ENCODE measurements at places on chromosomes 5 and 9.

DNA sequence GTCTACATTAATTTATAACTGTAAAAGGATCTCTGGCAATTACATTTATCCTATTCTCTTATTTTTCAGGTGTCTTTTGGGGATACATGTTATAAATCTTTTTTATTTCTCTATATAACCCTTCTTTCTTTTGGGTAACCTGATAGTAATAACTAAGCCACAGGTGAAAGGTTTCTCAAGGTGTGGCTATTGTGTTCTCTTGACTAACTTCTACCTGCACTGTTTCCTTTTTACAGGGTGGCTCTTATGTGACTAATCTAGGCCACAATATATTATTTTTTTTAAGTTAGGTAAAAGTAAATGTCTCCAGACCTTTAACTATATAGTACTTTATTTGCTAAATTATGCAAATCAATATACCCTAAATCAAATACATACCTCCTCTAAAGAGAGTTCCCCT lies 193.2 kb downstream of the EFNA5 start:
- no peak for DNase-seq

GRCh38 chr9:107142430-107142829 lies 140.6 kb upstream of the RAD23B start:
- no peak for DNase-seq

DNA sequence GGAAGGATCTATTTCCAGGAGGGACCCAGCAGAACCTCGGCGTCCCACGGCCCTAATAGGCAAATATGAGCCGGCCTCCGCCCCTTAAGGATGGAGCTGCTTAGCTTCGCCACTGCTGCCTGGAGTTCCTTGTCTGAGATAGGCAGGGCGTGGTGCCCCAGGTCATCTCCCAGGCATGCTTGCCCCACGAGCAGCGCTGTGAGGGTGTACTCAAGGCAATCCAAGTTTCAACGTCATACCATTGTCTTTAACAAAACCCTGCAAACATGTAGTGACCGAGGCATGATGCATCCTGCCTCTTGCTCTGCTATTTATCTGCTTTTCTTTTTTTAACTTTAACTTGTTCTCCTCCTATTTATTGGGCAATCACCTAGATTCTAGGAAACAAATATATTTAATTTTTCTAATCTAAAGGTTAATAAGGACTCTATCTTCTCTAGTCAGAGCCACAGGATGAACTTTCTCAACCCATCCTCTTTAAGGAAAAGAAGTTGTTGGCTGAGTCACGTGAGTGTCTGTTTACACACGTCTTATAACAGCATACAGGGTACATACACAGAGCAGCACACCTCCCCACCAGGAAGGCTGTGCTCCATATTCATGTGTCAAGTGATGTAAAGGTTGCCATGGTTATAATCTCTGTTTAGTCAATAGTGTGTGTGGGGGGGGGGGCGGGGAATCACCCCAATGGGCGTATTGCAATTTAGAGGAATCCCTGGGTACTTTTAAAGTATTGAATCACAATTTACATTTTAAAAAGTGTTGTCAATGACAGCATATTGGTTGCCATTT lies 27.3 kb upstream of the ZSWIM6 start:
- DNase-seq: no peak

- DNase-seq: peak; percentile 52
Observed at GRCh38 chr9:98326459-98327248, 71.2 kb upstream of the TBC1D2 start.

DNA sequence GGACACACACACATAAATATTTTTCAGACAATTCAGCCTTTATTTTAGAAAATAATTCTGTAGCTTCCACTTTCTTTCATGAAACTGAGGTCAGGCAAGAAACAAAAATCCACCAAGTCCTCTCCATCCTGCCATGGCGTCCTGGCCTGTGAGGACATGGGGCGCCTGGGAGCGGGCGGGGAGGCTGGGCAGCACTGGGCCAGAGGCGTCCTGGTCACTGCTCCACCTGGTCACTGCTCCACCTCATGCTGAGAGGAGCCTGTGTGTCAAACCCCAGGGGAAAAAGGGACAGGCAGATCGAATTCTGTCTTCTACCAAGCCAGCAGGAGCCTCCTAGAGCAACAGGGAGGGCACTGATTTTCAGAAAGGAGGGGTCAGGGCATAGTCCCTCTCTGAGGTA lies 12.1 kb downstream of the MGAT1 start:
- no peak for DNase-seq

DNA sequence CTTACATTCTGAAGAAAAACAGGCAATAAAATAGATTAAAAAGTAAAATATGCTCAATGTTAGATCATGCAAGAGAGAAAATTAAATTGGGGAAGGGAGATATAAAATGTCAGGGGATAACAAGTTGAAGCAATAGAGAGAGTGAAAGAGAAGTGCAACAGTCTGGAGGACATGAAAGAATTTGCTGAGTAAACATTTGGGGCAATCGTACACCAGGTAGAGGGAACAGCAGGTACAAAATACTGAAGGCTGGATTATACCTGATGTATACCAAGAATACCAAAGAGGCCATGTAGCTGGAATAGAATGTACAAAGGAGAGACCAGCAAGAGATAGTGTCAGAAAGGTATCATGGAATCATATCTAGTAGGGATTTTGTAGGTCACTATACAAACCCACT lies 300.8 kb downstream of the DNAH5 start:
- no peak for DNase-seq

DNA sequence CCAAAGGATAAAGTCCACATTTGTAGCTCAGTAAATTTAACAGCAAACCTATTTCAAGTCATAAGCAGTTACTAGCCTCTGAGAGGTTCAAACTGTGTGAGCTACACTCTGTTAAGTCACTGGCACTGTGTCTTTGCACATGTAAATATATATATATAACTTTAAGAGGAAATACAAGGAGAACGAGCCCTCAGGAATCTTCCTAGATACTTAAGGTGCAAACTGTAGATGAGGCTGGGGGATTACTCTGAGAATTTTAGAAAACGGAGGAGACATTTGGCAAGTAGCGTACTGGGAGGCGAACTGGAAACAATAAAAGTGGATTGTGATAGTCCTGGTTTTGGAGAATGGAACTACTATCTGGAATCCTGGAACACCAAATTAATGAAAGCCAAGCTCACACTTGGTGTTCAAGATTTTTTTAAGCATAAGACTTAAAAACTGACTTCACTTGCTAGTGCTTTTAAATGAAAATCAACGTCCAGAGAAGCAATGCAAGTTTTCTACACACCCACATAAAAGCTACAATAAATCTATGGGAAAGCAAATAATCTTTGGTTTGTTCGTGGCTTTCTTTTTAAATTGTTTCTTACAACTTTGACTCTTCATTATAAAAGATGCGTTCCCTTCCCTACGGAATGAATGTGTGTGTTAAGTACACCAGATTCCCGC lies 1057.0 kb upstream of the DMAC1 start:
- DNase-seq: no peak

- DNase-seq: no peak
Observed at GRCh38 chr5:127961763-127962145, 121.8 kb upstream of the SLC12A2 start.

- DNase-seq: peak; percentile 72
Observed at GRCh38 chr5:94793113-94793815, 174.8 kb downstream of the SLF1 start.

- DNase-seq: no peak
Observed at GRCh38 chr9:134688661-134689320, 47.2 kb downstream of the COL5A1 start.

DNA sequence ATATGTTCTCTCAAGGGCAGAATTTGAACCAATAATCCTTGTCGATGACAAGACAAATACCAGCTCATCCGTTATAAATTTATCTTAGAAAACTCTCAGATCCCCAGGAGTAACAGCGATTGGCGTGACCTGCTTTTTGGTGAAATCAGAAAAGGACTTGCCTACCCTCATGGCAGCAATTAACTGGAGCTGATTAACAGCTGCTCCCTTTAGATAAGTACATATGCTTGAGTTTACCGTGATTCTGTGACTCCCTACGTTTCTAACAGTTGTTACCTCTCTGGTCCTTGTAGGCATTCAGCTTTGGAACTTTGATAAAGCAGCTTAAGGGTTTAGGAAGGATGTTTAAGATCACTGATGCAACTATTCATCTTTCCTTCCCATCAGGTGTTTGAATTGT lies 2.6 kb downstream of the INVS start:
- DNase-seq: no peak

- peak; percentile 54 for DNase-seq
Observed at GRCh38 chr5:139141446-139142204, 56.5 kb downstream of the SIL1 start.

DNA sequence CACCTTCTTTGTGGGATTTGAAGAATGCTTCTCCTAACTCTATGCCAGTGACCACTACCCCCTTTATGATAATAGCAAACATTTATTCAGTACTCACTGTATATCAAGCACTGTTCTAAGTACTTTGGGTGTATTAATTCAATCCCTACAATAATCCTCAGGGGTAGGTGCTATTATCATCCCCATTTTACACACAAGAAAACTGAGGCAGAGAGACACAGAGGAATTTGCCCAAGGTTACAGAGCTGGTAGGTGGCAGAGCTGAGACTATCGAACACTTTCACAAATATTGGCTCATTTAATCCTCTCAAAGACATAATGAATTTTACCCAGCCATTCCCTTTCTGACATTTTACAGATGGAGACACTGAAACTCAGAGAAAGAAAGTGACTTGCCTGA lies 9.8 kb upstream of the LARP1 start:
- no peak for DNase-seq

DNA sequence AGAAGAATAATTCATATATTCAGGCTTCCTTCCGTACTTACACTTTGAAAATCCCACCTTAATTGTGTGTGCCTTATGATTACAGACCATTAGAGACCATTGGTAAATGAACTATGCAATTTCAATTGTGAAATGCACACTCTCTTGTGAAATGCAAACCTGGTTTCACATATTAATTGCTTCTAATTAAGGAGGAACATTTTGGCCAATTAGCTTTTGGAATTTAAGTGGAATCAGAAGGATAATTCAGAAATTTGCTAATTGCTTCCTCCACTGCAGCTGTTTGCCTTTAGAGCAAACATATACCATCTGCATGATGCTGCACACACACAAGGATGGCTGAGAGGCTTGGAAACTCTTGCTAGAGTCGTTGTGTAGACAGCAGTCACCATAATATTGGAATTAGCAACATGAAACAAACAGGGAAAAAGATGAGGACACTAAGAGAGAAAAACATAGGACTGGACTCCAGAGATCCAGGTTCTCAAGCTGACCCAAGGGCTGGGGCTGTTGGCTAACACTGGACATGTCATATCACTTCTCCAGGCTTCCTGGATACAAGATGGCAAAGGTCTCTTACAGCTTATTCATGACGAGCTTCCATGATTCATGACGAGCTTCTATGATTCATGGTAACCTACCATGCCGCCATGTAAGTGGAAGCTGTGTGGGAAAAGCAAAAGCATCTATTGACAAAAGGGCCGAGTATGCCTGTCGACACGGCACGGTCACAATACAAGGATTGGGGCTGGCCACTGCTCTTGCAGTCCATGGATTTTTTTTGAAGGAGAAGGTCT lies 78.0 kb downstream of the PTCH1 start:
- DNase-seq: no peak

DNA sequence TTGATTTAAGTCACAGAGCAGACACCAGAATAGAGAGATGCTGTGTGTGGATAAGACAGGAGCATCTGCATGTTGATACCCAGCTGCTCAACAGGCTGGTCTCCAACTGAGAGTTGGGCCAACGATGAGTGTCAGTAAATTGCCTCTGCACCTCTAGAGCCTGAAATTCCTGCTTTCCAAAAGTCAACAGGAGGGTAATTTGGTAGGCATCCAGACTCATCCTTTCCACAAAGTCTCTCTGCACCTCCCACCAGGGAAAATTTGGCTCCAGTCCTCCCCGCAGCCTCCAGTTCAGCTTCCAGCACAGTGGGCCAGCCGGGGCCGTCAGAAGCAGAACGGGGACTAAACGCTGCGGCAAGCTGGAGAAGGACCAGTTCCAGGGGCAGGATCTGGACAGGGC lies 136.9 kb downstream of the RFK start:
- DNase-seq: no peak

- DNase-seq: no peak
Observed at GRCh38 chr5:169494383-169494935, 89.1 kb upstream of the SPDL1 start.

DNA sequence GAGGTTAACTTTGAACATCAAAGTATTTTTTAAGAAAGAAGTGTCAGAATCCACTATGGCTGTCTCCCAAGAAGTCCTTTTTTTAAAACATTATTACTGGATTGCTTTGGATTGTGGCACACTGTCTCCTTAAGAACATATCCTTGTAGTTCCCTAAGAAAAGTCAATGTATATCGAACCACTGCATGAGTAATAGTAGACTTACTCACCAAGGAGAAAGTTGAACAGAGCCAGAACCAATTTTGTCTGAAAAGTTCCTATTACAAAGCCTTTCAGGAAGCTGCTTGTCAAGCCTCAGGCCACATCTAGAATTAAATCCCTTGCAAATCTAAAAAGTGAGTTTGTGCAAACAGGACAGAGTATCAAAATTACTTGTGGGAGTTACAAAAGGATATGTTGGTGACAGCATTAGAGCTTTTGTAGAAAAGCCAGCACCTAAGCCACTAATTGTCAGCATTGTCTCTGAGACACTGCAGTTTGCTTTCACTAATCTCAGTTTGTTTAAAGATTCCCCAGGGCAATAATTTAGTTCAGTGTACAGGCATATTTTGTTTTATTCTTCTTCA lies 195.4 kb downstream of the MPDZ start:
- DNase-seq: no peak

DNA sequence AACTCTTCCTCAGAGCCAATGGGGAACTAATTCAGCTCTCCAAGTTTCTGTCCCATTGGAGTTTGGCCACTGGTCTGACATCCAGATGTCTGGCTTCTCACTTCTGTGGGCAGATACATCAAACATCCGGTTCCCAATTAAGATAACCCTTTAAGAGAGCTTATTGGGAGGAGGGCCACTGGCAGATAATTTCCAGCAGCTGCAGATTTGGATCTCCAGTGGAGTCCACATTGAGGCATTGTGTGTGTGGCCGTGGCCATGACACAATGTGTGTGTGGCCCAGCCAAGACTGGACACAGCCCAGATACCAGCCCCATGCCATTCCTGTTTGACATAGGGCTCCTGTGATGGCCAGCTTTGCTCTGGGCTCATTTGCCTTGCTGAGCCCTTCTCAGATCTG lies 110.5 kb upstream of the MAP1B start:
- DNase-seq: no peak

DNA sequence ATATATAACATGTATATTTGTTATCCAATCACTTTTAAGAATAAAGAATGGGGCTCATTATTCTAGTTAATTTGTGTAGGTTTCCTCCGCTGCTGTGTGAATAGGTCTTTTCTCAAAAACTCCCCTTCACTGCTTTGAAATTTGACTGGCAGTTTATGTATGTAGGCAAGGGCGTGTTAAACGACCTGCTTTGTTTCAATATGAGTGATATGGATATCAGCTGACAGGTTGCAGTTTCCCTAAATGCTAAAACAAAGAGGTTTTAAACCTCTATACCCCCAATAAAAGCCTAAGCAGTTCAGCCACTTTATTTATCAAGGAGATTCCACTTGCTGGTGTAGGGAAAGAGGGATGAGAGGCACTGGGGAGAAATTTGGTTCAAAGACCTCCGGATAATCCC lies 159.6 kb downstream of the TMEM167A start:
- DNase-seq: no peak
